ENCODE measurements at places on chromosomes 11 and 22.

- no peak for DNase-seq
Measured at GRCh38 chr11:84497981-84498411, 1129.1 kb downstream of the DLG2 start.

DNA sequence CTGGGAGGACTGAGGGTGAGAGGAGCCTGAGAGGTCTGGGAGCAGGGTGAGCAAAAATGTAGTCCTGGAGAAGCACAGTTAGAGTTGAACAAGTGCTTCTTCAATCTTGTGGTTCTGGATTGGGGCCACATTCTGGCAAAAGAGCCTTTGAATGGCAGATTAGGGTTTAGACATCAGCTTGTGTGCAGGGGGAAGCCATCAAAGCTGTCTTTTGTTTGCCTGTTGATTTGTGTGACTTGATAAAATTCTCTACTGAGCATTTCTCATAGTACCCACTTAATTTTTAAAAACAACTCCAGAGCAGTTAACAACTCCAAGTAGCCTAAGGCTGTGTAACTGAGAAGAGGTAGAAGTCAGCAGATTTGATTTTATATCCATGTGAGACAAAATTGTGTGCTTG lies 166.2 kb downstream of the FAT3 start:
- DNase-seq = no peak

- no peak for DNase-seq
Measured at GRCh38 chr22:19041704-19042074, 80.5 kb downstream of the DGCR2 start.

DNA sequence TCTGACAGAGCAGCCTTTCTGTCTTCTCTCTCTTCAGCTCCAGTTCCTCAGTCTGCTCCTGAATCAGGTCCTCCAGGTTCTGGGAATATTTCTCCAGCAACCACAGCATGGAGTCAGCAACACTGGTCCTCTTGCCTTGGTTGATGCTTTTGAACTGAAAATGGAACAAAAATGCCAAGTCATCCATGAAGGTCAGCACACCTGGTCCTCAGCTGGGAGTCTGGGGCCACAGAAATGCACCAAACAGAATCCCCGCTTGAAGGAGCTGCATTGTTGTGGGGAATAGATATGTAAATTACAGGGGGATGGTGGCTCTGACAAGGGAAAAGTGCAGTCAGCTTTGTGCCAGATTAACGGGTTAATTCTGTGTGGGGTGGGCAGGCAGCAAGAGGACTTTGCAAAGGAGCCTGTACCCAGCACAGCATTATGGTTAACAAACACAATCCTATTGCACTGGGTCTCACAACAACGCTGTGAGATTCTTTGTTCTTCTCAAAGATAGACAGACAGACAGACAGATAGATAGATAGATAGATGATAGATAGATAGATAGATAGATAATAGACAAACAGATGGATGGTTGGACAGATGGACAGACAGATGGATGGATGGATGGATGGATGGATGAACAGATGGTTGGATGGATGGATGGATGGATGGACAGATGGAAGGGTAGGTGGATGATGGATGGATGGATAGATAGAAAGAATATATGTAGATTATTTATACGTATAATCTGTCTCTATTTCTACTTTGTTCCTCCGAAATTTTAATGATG lies 33.8 kb upstream of the LRRC32 start:
- no peak for DNase-seq

- DNase-seq = no peak
Measured at GRCh38 chr22:44710474-44711240, 8.7 kb downstream of the PRR5 start.

DNA sequence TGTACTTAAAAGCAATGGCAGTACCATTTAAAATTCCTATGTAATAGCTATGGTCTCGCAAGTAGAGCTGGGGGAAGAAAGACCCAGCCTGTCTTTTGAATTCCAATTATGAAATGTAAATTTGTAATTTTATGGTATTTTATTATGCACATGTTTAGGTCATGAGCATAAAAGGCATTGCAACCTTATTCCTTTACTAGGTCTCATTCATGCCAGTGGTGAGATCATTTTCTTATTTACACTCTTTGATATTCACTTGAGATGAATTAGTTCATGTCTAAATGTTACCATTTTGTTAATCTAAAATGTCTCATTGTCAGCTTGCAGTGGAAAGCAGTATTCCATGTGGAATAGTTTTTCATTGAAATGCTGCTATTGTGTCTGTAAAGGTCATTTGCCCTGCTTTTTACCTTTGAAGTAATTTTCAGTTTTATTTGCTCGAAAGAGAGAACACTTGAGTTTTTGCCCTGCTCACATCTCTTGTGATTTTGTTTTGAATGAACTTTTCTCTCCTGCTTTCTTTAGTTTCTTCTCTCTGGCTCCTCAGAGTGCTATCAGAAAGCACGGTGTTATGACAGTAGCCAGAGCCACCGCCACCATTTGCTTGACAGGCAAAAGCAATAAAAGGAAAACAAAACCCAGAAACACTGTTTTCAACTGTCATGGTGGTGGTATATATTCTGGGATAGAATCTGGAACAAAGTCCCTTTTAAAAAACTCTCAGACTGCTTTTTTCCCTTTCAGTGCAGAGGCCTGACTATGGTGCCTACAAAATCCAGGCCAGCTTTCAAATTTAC lies 37.2 kb upstream of the RAG2 start:
- DNase-seq = no peak

GRCh38 chr11:128195756-128196155 lies 391.6 kb downstream of the ETS1 start:
- DNase-seq = no peak

GRCh38 chr11:126510621-126511370 lies 155.3 kb downstream of the ST3GAL4 start:
- no peak for DNase-seq

GRCh38 chr22:46846150-46846831 lies 83.8 kb downstream of the TBC1D22A start:
- no peak for DNase-seq

- no peak for DNase-seq
Measured at GRCh38 chr11:116558504-116559211, 214.1 kb downstream of the BUD13 start.

DNA sequence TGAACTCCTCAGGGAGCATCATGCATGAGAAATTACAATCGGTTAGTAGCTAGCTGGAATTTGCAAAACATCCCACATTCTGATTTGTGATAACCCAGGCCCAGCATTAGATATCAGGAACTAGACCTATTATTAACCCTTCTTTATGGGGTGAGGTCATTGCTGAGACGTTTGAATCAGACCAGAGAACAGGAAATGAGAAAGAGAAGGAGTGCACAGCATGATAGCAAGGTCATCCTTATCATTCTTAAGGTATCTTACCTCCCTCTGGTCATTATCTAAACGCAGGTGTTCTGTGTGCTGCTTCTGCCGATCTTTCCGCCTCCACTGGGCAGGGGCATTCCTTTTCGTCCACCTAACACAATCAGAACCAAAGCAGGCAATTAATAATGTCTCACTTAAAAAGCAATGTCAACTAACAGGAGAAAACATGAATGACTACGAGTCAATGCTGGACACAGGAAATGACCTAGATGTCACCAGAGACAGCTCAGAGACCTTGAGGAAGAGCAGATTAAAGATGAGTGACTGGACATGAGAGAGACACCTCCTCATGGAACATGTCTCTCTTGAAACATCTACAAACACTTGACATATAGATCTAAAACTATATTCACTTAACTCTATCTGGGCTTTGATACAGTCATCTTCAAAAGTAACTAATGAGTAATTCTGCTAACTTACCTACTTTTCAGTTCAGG lies 78.3 kb upstream of the SCUBE2 start:
- DNase-seq = no peak

GRCh38 chr11:130937051-130937450 lies 20.8 kb upstream of the SNX19 start:
- no peak for DNase-seq

DNA sequence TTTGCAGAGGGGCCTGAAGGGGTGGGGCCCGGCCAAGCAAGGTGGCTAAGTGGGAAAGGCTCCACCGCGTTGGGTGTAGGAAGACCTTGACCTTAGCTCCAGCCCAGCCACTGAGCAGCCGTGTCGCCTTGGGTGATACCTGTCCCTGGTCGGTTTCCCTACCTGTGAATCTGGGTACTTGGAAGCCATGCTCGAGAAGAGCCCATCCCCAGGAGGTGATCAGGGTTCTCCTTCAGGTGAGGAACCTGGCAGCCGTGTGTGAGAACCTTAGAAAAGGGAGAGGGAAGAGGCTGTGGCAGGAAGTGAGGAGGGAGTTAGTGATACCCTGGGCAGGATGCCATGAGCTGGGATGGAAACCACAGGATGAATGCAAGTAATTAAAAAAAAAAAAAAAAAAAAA lies 21.6 kb downstream of the PPARA start:
- DNase-seq = no peak

DNA sequence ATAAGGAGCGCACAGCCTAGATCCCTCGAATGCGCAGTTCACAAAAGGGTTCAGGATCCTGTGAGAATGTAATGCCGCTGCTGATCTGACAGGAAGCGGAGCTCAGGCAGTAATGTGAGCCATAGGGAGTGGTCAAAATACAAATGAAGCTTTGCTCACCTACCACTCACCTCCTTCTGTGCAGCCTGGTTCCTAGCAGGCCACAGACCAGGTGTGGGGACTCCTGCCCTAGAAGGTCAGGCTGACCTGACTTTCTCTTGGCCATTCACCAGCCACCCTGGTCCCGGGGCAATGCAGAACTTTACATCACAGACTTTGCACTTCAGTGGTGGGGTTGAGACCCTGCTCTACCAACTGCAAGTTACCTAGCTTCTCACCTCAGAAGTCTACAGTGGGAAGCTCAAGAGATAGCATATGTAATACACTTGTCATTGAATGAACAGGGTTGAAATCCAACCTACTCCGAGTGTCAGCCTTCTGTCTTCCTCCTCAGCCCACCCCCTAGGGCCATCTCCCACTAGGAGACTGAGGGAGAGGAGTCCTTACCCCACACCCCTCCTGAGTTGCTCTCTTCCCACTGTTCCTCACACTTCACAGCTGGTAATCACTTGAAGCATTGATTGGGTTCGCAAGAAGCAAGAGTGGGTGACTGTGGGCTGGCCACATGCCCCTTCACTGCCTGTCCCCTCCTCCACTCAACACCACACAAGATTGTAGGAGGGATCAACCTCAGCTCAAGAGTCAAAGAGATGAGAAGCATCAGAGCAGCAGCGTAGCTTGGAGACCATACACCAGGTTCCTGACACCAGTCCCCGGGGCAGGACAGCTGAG lies 2.0 kb upstream of the KCNJ1 start:
- no peak for DNase-seq

DNA sequence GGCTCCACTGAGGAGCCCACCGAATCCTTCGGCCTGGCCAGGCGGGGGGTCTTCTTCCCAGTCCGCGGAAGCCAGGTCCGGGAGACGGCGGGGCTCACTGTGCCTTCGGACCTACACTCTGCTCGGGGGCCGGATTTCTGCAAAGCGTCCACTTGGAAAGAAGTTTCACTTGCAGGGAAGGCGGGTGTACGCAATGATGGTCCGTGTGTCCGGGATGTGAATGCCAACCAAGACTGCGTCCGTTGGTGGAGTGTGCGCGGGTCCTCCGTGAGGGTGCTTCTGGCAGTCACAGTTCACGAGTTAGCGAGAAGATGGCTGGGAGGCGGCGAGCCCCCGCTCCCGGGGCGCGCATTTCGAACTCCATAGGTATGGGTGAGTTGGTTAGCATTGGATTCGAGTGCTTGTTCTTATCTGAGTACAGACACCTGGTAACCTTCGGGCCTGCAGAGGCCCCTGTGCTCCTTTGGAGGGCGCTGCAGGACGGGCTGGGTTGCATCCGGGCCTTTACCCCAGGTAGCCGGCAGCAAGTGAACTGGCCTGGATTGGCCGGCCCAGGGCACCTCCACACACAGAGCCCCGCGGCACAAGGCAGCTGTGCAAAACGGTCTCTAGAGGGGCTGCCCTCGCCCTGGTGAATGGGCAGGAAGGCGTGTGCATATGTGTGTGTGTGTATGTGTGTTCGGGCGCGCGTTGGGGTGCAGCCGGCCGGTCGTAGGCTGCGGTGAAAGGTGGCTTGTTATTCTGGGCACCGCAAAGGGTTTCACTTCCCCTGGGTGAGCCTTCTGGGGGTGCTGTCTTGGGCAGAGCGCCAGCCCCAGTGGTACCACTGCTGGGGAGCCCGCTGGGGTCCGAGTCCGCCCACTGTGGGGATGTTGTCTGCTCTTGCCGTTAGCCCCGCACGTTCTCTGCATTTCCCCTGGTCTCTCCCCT lies 13.3 kb upstream of the CYP2R1 start:
- DNase-seq = no peak

DNA sequence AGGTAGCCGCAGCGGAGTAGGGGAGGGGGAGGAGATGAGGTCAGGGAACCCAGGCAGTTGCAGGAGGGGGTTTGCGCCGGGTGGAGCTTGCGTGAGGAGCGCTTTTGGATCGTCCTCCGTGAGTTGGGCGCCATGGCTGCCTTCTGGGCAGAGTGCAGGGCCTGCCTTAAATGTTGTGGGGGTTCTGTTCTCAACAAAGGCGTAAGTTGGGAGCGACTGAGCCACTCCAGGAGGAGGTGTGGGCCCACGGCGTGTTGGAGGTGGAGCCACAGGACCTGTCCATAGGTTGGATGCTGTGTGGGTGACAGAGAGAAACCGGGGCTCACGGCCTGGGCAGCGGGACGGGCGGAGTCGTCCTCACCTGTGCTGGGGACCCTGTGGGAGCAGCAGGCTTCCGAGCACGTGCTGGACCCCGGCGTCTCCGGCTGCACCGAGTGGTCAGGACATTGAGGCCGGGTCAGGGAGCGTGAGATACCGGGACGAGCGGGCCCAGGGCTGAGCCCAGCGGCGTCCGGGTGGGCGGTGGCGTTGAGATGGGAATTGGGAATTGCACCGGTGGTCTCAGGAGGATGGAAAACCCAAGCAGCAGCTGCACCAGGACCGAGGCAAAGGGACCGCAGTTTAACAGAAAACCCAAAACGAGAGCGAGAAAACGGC lies 977 bp upstream of the PGGHG start:
- no peak for DNase-seq

DNA sequence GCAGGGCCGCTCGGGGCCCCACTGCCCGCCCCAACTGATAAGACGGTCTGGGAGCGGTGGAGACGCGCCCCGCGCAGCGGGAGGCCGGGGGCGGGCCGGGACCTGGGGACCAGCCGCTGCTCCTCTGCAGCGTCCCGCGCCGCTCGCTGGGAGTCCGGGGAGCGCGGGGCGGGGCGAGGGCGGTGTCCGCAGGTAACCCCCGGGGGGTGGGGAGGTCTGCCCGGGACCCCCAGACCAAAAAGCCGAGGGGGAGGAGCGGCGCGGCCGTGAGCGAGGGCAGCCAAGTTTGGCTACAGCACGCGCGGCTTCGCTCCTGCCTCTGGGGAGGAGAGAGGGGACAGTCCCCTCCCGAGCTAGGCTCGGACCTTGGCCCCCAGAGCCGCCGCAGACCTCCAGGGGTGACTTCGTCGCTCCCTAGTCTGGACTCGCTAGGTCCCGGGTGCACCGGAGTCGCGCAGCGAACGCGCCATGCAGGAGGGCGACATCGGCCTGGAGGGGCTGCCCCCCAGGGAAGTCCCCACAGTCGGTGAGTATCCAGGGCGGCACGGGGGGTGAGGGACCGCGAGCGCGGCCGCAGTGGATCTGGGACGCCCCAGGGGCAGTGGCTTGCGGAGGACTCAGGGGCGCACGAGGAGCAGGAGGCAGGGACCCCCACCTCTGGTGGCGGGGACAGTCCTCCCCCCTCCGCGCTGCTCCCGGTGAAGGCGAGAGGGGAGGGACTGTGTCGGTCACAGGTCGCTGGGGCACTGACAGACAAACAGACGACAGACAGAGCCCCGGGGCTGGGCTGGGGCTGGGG lies 92.3 kb upstream of the ANO1 start:
- DNase-seq = no peak
